ENCODE measurements at places on chromosomes 16 and 17.

DNA sequence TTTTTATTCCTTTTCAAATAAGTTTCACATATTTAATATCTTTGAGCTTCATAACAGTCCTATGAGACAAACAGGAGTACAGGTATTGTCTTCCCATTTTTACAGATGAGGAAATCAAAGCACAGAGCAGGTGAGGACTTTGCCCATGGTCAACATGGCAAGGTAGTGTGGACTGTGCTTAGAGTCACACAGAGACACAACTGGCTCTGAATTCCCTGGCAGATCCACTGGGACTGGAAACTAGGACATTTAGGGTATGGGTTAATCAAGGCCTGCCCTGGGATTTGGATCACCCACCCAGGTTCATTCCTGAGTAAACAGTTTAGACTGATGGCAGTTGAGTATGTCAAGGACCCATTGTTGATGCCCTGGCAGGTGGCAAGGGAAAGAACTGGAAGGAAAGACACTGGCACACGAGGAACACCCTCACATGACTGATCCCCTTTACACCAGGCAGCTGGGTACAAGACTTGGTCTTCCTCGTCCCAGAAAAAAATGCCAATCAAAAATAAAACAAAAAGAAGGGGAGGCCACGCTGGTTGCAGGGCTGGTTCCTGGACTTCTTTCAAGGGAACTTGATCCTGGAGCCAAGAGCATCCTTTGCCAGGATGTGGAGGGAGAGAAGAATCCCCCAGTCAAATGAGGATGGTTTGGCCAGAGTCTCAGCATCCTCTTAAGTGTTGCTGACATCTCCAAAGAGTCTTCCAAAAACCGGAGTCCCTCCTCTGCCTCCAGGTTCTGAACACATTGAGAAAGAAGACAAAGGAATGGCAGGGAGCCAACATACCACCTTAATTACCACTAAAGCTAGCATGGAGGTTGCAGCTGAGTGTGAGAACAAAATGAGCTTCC, 34.9 kb downstream of the CHD9 start:
- DNase-seq: peak; percentile 78

DNA sequence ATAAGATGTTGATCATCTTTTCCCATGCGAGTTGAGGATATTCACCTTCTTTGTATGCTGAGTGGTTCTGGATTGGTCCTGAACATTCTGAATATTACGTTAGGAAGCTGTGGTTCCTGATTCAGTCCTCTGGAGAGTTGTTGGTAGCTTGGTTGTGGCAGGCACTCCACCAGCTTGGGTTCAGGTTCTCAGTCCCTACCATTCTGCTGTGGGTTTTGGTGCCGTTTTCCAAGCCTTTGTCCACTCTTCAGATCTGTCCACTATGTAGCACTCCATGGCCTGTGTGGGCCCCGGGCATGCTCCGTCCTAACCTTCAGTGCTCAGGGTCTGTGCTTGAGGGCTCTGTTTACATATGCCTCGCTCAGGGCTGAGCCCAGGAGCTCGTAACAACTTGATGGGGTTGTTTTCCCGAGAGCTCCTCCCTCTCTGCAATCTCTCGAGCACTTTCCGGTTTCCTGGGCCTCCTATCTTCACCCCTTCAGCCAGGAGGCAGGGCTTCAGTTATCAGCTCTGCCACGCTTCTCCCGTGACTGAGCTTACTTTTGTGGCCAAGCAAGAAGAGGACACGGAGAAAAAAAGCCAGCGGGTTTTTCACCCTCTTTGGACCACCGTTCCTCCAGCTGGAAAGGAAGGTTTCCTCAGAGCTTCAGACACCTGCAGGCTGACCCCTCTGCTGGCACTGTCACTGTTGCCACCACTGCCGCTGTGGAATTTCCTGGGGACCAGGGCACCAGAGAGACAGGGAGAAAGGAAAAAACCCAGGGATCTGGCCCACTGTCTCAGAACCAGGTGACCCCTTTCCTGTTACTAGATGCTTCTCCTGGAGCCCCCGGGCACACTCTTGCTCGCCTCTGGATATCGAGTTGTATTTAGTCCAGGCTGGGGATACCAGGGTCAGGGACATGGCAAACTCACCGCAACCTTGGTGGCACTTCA, 19.6 kb downstream of the KIAA0513 start:
- no peak for DNase-seq

GRCh38 chr17:77019893-77020379, 120.8 kb upstream of the SEC14L1 start:
- no peak for DNase-seq

GRCh38 chr17:77208217-77208808, 67.5 kb downstream of the SEC14L1 start:
- peak; percentile 39 for DNase-seq

- DNase-seq: no peak
Observed at GRCh38 chr17:76885894-76886290, 17.7 kb downstream of the MGAT5B start.

DNA sequence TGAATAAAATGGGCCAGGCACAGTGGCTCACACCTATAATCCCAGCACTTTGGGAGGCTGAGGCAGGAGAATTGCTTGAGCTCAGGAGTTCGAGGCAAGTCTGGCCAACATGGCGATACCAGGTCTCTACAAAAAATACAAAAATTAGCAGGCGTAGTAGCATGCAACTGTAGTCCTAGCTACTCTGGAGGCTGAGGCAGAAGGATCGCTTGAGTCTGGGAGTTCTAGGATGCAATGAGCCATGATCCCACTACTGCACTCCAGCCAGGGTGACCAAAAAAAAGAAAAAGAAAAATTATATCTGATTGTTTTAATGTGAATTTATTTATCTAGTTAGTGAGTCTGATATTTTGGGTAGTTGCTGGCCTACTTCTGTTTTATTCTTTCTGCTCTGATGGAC, 7.0 kb downstream of the IL34 start:
- no peak for DNase-seq

DNA sequence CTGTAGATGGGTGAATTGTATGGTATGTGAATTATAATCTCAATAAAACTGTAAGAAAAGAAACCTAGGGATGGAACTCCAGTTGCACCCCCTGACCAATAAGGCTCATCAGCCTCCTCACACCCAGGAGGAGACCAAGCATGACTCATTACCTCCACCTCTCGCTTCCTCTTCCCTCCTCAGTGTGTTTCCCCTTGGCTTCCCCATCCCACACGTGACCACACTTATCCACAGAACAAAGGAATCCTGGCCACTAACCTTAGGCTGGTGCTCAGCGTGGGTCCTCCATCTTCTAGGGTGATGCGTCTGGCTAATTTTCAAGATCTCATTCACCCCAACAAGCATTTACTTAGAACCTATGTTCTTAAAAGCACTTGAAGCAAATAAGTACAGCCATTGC, 36.2 kb upstream of the MAP3K14 start:
- no peak for DNase-seq

- no peak for DNase-seq
Observed at GRCh38 chr17:56910509-56911235, 3.2 kb downstream of the TRIM25 start.

DNA sequence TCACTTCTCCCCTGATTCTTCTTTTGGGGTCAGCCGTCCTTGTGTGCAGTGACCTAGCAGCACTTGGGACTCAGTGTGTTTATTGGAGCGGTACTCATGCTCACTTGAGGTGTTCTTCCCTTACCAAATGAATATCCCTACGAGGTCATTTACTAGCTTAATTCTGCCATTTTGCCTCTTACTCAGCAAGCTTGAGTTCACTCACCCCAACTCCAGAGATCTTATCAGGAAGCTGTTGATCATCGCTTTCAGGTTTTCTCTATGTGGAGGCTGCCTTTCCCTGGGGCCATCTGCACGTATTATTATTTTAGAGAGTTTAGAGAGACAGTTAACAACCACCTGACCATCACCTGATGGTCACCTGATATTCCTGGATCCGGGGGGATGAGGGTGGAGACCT, 1466.0 kb upstream of the GOT2 start:
- DNase-seq: no peak

GRCh38 chr17:82457073-82457928, 1.2 kb upstream of the NARF start:
- DNase-seq: no peak

- no peak for DNase-seq
Observed at GRCh38 chr16:88395669-88396584, 13.2 kb downstream of the ZNF469 start.

DNA sequence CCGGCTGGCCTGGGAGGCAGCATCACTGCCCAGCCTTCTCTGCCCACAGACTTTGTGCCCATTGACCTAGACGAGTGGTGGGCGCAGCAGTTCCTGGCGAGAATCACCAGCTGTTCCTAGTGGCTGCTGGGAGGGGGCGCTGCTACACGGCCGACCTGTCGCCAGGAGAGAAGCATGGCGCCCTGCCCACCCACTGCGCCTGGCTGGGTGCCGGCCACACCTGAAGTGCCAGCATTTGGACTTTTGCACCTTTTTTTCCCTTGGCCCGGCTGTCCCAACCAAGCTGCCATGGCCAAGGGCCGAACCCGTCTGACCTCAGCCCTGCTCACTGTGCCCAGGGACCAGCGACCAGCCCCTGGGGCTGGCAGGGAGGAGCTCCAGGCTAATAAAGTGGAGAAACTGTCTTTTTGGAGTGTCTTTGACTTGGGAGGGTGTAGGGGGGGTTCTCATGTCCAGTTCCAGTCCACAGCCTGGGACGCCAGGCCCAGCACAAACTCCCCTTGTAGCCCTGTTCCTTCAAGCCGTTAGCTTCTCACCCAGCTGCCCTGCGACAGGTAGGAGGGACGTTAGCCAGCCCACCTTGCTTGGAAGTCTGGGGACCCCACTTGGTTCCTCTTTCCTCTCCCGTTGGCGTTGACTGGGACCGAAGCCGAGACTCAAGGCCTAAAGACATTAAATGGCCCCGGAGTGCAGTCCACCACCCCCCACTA, 939 bp upstream of the WDR90 start:
- DNase-seq: peak; percentile 12

GRCh38 chr17:57327176-57327970, 71.0 kb downstream of the MSI2 start:
- DNase-seq: no peak

GRCh38 chr17:82603981-82604448, 44.2 kb downstream of the WDR45B start:
- DNase-seq: no peak

DNA sequence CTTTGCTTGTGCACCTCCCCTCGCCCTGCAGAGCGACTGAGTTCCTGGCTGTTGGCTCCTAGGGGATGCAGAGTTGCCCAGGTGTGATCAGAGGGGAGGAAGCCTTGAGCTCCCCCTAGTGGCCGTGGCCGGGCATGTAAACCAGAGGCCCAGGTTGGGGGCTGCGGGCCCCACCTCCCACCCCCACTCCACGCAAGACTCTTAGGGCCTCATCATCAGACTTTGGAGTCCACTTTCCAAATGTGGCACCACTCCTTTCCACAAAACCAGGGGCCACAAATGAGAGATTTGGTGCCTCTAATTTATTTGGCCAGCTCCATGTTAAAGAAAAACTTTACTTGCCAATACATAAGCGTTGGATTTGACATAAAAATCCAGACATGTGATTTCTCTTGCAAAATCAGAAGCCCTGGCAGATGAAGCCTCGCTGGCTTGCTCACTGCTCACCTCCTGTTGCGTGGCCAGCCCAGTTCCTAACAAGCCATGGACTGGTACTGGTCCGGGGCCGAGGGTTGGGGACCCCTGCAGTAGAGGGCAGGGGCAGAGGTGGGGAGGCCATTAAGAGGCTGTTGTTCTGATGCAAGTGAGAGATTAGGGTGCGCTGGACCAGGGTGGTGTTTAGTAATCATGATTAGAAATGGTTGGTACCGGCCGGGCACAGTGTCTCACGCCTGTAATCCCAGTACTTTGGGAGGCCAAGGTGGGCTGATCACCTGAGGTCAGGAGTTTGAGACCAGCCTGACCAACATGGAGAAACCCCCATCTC, 28.7 kb upstream of the GAS7 start:
- peak; percentile 4 for DNase-seq

- no peak for DNase-seq
Observed at GRCh38 chr17:68860941-68861340, 94.3 kb downstream of the ABCA8 start.

- no peak for DNase-seq
Observed at GRCh38 chr16:1708083-1708767, 2.2 kb downstream of the MAPK8IP3 start.

DNA sequence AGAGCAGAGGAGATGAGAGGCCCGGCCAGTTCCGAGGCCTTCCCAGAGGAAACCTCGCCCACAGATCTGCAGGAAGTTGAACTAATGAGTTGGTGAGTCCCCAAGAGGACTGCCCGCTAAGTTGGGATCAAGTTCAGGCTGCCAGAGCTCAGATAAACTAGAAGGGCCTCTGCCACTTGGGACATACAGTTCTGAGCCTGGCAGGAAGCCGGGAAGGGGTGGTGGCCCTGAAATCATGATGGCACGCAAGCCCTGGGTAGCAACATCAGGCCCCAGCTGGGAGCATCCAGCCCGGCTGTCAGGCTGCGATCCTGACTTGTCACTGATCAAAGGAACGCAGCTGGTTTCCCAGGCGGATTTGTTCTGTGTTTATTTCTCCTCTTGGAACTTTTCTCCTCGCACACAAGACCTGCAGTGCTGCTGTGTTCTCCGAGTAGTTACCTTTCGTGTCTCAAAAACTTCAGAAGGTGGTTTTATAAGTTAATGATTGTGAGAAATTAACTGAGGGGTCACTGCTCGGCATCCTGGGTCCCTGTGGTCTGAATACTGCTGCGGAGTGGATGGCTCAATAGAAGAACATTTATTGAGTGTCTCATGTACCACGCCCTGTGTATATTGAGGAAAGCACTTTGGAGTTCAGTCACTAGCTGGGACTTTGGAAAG, 8.0 kb upstream of the WFDC1 start:
- DNase-seq: no peak

DNA sequence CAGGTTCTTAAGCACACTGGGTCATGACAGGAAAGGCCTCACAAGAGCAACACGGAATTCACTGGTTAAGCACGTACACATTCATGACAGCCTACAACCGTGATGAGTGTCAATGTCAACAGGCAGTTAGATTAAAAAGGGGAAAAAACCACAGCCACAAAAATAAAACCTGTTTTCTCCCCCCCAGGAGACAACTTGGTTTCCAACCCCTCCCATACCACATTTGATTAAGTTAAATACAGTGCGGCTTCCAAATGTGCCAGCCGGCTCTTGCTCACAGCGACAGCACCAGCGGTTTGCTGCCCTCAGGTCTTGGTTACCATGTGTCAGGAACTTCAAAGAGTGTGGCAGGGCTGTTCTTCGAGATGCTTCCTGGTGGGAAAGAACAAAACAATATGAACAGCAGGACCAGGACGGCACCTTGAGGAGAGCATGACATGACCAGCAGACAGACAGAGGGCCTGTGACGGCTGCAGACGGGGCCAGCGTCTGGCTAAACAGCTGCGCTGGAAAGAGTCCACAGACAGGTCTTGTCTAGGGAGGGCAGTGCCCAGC, 193.6 kb downstream of the PARN start:
- DNase-seq: no peak

GRCh38 chr16:79543219-79543618, 57.3 kb downstream of the MAF start:
- no peak for DNase-seq

DNA sequence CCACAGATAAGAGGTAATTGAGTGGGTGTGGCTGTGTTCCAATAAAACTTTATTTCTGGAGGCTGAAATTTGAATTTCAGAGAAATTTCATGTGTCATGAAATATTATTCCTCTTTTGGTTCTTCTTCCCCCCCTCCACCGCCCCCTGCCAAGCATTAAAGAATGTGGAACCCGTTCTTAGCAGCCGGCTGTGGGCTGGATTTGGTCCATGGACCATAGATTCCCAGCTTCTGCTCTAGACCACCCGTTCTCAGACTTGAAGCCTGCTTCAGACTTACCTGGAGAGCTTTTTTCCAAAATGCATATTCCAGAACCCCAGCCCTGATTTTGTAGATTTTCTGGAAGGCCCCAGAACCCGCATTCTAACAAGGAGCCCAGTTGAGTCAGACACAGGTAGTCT, 15.1 kb upstream of the LASP1NB start:
- no peak for DNase-seq

Measured in NCI-H1105 treated with DMSO at 0.1 percent for 48 hours (cell line).